ENCODE measurements at places on chromosomes 1 and 21. TPM values are rescaled to one million over a fixed set of nuclear protein-coding genes. Genes with fewer than 3 reads are reported as not detected.

DNA sequence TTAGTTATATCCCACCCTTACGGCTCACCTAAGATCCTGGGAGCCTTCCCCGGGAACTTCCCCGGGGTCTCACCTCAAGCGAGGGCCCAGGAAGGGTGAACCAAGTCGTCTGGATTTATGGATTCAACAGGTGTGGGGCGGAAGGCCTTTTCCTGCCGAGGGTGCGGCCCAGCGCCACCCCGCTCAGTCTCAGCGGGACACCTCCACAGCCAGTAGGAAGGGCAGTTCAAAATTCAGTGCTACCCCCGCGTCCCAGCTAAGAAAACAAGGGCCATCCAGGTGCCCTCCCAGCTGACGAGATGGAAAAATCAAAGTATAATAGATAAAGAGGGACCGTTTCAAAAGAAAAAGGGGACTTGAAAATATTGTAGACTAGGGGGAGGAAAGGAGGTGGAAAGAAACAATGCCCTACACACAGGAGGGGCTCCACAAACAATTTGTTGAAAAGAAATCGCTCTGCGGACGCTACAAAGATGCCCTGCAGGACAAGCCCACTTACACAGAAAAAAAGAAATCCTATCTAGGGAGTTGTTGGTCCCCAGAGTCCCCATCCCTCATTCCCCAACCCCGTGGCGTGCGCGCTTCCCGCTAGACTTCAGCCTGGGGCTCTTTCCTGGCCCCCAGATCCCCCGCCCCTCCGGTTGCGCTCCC lies 1.3 kb downstream of the SLC2A1 start:
- no peak for DNase-seq

- no peak for DNase-seq
Observed at GRCh38 chr1:118254491-118255425, 69.7 kb upstream of the SPAG17 start.

DNA sequence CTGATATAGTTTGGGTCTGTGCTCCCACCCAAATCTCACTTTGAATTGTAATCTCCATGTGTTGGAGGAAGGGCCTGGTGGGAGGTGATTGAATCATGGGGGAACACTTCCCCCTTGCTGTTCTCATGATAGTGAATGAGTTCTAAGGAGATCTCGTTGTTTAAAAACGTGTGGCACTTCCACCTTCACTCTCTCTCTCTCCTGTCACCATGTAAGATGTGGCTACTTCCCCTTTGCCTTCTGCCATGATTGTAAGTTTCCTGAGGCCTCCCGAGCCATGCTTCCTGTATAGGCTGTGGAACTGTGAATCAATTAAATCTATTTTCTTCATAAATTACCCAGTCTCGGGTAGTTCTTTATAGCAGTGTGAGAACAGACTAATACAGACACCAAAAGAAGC lies 40.4 kb downstream of the FRRS1 start:
- no peak for DNase-seq

DNA sequence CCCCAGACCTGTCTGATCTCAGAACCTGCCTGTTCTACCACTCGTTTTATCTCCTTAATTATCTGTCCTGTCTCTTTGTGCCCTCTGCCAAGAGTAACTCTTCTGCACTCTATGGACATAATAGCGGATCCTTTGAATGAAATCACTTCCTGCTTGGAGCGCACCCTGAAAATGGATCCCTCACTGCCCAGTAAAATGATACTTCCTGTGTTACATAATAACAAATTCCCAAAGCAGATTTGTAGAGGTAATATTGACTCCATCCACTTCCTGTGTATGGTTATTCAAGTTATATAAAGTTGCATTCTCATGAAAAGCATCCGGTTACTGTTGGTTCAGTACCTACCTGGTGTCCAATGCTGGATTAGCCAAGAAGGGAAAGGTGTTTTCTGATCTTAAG lies 246.0 kb downstream of the TRABD2B start:
- DNase-seq, result no peak

DNA sequence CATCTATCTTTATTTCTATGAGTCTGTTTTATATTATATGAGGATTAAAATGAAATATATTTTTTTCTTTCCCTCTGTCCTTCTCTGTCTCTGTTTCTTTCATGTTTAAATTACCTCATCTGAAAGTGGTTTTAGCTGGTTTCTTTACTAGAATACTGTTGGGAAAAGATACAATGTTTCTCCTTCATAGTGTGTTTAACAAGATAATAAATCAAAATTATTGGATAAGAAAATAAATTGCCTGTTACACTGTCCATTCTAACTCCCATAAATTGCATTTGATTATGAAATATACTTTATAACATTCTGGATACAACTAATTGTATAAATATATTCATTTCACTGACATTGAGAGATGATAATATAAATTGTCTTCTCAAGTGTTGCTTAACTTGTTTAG lies 1168.0 kb downstream of the PLA2G4A start:
- no peak for DNase-seq

DNA sequence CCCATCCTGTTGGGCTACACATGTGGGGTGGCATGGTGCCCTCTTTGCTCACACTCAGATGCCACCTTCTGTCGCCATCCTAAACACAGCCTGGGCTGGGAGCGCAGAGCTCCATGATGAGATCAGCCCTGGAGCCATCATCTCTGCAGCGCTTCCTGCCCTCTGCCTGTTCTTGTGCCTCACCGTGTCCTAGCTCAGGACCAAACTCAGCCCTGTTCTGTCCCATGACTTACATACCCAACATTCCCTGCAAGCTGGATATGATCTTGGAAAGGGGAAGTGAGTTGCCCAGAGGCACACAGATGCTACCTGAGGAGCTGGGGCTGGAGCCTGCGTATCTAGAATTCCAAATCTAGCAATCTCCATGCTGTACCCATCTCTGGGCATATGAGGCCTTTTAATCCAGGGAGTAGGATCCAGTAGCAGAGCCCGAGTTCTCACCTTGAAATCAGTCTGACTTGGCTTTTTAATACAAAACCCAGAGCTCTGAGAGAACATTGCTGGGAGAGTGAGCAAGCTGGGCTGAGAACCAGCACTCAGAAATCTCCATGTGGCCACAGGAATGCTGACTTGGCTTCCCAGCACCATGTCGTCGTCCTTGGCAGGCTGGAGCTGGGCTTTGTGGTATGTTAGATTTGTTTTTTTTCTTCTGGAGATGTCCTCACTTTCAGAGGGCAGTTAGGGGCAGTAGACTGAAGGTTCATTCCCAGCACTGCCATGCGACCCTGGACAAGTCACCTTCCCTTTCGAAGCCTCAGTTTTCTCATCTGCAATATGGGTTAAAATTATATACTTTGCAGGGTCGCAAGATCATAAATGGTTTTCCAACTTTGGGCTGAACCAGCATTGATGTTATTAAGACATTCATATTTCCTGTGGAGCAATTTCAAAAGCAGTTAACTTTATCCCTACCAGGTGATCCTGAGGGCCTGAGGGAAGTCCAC lies 2.6 kb downstream of the ALPL start:
- DNase-seq, result no peak

DNA sequence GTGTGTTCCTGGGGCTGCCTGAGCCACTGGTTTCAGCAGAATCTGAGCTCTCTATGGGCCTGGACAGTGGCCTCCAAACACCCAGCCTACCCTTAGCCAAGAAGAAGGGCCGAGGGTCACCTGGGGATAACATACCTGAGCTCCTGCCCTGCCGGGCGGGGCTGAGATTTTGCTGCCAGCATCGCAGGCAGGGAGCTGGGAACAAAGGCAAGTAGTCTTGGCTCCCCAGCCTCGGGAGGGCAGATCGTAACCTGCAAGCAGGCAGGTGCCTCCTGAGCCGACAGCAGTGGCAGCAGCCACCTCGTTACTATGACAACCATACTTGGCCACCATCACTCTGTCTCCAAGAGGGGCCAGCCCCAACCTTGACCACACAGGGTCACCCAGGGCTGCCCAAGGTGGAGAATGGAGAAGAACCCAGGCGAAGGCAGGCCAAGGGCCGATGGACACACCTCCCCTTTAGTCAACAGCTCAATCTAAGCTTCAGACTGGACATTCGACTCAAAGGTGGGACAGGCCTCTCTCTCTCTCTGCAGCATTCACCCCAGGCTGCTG lies 54.6 kb downstream of the TOMM20 start:
- DNase-seq, result no peak

DNA sequence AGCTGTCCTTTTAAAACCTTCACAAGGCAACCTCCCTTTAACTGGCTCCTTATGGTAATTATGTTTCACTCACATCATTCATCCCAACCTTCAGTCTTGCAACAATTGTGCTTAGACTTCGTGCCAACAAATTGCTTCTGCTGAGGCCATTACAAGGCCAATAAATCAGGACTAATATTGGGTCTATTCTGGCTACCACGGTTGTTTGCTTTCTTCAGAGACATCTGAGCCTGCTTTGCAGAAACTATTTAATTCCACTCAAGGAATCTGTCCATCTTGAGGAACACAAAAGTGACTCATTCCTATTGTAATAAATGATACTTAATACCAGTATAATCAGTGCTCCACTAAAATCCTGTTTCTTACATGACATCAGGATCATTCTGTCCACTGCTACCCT lies 2.6 kb upstream of the GSTM4 start:
- DNase-seq, result no peak

GRCh38 chr1:36573445-36573844 lies 90.7 kb upstream of the CSF3R start:
- no peak for DNase-seq

- no peak for DNase-seq
Observed at GRCh38 chr1:24996983-24997893, 67.2 kb upstream of the RUNX3 start.

DNA sequence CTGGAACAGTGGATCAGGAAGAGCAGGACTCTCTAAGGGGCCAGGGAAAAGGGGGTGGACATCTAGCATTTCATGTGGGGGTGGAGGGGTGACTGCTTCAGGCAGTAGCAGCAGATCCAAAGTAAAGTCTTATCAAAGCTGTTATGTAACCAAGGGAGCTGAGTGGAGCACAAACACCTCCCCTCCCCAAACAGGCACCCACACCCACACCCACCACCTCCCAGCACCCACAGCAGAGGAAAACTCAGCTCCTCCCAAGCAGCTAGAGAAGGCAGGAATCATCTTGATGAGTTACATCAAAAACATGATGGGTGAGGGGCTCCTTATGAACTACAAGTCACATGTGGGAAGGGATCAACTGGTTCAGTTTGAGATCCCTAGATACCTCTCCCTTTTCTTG lies 6.0 kb downstream of the DLGAP3 start:
- no peak for DNase-seq

GRCh38 chr1:12438349-12438924 lies 179.6 kb downstream of the DHRS3 start:
- DNase-seq, result no peak

GRCh38 chr1:40425198-40425597 lies 25.1 kb upstream of the ZFP69B start:
- no peak for DNase-seq

DNA sequence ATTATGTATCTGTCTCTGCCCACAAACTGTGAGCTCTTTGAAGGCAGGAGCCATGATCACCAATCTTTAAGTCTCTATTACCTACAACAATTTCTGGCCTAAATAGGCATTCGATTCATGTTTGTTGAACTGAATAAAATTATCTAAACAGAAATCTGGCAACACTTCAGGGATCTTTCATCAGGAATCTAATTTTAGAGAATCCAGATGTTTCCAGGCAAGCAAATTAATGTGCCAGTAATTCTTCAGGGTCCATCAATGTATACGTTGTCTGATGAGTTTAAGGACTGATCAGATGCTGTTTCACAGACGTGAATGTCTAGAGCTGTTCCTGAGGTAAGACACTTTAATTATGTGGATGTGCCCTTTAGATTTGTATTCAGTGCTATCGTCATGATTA lies 524.4 kb downstream of the PTPRC start:
- DNase-seq, result no peak

- DNase-seq, result no peak
Observed at GRCh38 chr1:228994676-228995594, 259.7 kb downstream of the RHOU start.

GRCh38 chr1:176049582-176049981 lies 157.5 kb downstream of the COP1 start:
- DNase-seq, result no peak

DNA sequence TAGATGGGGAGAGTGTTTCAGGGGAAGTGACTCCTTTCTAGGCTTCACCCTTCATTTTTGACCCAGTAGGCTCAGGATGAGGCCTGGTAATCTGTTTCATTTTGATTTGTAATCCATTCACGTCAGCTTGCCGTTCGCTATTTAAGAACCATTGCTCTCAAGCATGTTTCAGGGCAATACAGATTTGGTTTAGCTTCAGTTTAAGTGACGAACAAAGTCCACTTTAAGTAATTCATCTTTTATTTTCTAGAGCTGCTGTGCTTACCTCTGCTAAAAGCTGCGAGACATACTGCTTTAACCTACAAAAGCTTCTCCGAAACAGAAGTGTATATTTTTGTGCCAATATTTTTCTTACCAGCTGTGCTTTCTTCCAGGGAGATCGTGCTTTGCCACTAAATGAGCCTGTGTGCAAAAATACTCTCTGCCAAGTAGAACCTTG lies 8.9 kb upstream of the FMO3 start:
- DNase-seq, result no peak

Gene WNT2B
- 0.37 TPM for total RNA-seq

Gene SPRR5
- not detected for total RNA-seq

Gene AIM2
- 6.0 TPM for total RNA-seq

Gene PPP1R8
- total RNA-seq, result 19.6 TPM

Gene OR2G6
- total RNA-seq, result not detected

Gene GBP6
- total RNA-seq, result 0.17 TPM

Gene PSRC1
- 1.2 TPM for total RNA-seq

Gene SMCP
- total RNA-seq, result not detected

Gene LEPR
- total RNA-seq, result 5.8 TPM

Gene CLCNKB
- total RNA-seq, result not detected

Gene OR10Z1
- not detected for total RNA-seq

Gene HSD3B1
- not detected for total RNA-seq

Gene OR2L2
- total RNA-seq, result 0.22 TPM

Gene SPRR2E
- total RNA-seq, result not detected

Gene RCSD1
- 88.0 TPM for total RNA-seq
